Activated naive CD4-positive, alpha-beta T cell treated with anti-CD3 and anti-CD28 coated beads for 36 hours (primary cell): ENCODE measurements at places on chromosomes 2 and 18. TPM values are rescaled to one million over a fixed set of nuclear protein-coding genes. Genes with fewer than 3 reads are reported as not detected.

Gene AQP12A
- total RNA-seq, result not detected

Gene TEKT4
- not detected for total RNA-seq

Gene CCDC141
- 4.6 TPM for total RNA-seq

Gene SATB2
- 0.44 TPM for total RNA-seq

Gene C2orf78
- not detected for total RNA-seq

Gene CGREF1
- 5.8 TPM for total RNA-seq

Gene TFPI
- total RNA-seq, result not detected

Gene RND3
- not detected for total RNA-seq

DNA sequence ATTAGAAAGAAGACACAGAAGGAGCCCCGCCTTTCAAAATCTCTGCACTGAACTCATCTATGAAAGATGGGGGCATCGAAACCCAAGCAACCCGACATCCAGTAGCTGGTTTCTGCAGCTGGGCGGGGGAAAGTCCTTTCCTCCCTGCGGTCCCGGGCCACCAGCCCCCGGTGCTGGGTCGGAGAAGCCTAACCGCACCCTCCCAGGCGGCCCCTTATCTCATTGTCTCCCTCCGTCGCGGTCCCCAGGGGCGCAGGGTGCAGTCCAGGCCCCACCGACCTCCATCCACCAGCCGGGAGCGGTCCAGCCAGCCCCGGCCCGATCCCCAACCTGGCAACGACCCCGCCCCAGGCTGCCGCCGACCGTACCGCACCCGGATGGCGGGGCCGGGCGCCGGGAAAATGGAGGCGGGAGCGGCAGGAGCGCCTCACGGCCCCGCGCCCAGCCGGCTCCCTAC lies 452 bp downstream of the RAPH1 start:
- DNase-seq, result peak; percentile 49

- peak; percentile 3 for DNase-seq
Measured at GRCh38 chr2:240392084-240392947, 43.1 kb upstream of the GPC1 start.

DNA sequence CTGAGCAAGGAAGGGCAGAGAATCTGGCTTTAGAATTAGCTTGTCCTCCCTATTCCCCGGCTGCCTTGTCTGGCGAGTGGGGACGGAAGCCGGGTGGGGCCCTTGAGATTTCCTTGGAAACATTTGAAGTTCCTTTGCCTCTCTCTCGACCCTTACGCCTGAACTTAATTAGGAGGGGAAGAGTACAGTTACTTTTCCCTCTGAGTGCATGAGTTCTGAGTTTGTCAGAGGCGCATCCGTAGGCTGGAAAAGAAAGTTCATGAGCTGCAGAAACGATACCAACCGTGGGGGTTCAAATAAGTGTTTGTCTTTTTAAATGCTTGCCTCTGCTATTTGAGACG lies 468 bp downstream of the PIKFYVE start:
- DNase-seq, result no peak

GRCh38 chr18:70188113-70188512 lies 17.4 kb downstream of the RTTN start:
- DNase-seq, result no peak

GRCh38 chr2:96344011-96344410 lies 8.4 kb downstream of the NCAPH start:
- peak; percentile 17 for DNase-seq

DNA sequence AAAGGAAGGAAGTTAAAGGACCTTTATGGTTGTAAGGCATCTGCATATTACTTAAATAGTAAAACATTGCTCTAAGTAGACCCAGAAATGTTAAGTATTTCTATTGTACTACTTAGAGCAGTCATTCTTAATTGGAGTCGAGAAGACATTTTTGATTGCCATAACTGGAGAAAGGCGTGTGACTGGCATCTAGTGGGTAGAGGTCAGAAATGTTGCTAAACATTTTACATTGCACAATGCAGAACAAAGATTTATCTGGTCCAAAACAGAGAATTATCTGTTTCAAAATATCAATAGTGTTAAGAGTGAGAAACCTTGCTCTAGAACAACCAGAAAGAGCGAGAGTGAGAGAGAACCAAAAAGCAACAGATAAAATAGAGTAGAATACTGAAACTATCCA lies 23.3 kb upstream of the ROCK1 start:
- peak; percentile 51 for DNase-seq

DNA sequence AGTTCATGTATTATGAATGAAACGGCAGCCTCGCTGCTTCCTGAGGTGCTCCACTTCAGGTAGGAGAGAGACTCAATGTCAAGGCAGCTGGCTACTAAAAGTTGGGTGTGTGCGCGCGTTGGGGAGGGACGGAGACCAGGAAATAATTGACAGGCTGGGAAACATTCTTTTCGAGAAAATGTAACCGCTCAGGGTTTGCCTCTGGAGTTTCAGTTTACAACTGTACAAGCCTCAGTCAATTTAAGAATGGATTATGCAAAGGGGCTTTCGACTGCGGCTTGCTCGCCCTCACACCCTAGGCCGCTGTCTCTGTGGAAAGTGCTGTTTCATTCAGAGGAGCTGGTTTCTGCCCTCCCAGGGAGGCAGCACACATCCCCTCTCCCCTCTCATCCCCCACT lies 4.4 kb upstream of the SPRED2 start:
- peak; percentile 74 for DNase-seq

GRCh38 chr18:68494802-68495581 lies 219.9 kb downstream of the TMX3 start:
- no peak for DNase-seq

DNA sequence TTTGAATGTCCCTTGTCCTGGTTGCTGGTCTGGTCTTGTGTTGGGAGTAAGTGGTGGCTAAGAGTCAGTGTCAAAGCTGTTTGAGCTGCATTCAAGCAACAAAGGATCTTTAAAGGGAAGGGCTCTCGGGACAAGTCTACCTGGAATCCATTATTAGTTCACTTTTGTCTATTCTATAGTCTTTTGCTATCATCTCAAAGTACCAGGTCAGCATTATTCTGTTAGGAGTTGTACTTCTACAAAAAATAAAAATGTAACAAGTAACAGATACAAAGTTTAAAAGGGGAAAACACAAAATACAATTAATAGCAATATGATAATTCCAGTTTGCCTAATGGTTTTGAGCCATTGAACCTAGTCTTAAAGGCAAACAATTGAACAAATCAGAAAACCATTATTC lies 317.9 kb downstream of the ZNF516 start:
- DNase-seq, result no peak

- no peak for DNase-seq
Measured at GRCh38 chr2:149928011-149928410, 340.4 kb upstream of the MMADHC start.

DNA sequence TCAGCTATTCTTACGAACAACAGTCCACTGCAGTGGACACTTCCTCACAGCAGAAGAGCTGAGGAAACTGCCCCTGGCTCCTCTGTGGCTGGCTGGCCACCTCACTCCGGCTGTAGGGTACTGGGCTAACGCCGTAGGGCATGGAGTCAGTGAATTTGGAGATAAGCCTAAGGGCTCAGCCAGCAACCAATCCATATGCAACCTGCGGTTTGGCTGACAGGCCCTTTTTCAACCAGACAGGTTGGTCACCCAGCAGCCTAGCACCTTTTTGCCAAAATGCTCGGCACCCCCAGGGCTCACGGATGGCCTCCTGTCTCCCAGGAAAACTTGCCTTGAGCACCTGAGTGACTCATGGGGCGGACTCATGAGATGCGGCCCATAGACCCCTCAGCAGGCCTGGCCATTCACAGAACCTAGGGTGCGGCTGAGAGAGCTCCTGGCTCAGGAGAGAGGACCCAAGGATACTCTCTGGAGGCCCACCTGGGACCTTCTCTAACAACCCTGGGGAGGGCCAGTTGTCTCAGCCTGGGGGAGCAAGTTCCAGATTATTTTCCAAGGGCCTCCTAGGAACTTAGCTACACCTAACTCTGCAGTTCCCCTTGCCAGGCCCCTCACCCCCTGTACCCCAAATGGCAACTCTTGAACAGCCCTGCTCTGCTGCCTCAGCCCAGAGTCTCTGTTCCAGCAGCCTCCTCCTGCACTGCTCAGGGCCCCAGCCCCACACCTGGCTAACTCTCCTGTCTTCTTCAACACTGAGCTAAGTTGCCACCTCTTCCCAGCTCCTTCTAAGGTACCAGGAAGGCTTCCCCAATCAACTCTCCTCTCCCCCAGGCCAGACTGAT lies 252.1 kb downstream of the CYP26B1 start:
- DNase-seq, result no peak

DNA sequence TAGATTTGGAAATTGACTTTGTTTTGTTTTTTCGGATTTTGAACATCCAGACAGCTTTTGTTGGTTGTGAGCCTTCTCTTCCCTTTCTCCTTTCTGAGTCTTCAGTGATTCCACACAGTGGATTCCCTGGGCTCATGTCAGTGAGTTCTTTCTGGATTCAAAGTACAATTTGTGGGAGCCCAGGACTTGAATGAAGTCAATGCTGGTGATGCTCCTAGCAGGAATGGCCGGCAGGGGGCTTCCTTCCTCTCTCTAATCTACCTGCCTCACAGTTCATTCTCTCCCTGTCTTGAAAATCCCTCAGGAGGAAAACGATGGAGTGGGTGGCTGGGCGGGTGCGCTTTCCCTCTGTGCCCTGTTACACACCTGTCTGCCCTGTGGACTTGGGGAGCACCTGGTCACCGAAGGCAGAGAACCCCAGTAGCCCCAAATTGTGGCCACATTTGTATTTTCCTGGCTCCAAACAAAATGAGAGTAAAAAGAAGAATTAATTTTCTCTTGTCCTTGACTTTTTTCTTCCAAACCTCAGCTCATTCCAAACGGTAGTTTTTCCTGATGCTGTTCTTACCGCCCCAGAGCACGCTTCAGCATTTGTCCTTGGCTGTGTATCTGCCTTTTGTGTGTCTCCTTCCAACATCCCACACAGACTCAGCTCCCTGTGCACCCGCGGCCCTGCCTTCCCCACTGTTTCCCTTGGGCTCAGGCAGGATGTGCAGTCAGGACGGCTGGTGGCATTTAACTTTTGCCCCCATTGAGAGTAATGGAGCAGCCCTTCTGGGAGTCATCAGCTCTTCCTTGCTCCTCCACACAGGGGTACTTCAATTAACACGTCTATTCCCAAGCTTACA lies 86.6 kb downstream of the MARCO start:
- DNase-seq, result peak; percentile 24

DNA sequence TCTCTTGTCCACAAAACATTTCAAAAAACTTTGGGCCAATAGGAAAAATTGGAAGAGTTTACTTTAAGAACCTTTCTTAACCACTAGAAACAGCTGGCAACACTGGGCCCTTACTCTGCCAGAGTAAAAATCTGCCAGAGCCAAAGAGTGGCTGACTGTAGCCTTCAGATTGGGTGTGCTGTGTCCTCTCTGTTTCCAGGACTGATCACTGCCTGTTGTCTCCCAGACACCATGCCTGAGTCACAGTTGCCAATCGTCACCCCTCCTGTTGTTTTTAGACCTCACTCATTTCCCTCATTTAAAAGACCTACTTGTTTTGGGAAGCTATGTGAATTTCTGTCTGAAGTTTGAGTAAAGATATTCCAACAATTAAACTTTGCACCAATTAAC lies 159.1 kb downstream of the PPP1R1C start:
- no peak for DNase-seq

DNA sequence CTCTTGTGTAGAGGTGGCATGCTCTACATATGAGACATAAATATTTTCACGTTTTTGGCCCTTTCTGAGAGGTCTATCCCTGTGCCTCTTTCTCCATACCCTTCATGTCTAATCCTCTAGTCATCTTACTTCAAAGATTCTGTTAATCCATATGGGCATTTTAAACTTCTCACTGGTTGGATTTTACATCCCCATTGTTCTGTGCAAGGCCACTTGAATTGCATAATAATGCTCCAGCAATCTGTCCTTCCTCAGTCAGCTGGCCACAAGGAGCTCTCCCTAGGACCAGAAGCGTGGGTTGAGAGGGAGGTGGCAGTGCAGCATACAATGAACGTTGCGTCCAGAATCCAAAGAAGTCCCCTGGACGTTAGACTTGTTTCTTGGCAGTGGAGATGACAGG lies 58.2 kb downstream of the TDRD15 start:
- DNase-seq, result no peak

DNA sequence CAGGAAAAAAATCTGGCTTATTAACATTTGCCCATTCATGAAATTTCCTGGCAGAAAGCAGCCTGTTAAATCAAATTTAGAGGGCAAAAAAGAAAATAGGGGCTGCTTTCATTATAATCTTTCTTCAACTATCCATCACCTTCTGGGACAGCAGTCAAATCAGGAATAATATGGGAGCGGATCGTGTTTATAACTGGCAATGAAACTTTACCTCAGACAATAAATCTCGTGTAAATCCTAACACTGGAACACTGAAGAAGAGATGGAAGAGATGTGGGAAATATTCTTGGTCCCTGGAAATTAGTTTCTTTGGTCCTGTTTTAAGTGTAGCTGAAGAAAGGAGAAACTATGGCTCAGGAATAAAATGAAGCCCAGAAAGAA lies 77.5 kb upstream of the SERTAD2 start:
- DNase-seq, result no peak

DNA sequence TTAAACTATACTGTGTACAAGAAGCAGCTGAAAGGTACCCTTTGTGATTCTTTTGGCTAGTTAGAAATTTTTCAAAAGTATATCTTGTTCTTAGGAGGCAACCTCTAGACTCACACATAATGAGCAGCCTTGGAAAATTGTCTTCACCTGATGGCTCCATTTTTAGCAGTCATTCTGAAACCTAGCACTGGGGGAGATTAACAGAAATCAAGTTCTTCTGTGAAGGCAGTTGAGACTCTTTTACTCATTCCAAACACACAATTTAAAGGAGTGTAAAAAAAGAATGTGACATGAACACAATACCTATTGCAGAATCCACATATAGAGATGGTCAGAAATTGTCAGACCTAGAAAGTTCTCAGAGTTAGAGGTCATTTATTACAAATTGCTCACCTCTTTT lies 197.7 kb downstream of the UBE2E3 start:
- no peak for DNase-seq

- no peak for DNase-seq
Measured at GRCh38 chr2:237574894-237575868, 8.8 kb downstream of the PRLH start.

DNA sequence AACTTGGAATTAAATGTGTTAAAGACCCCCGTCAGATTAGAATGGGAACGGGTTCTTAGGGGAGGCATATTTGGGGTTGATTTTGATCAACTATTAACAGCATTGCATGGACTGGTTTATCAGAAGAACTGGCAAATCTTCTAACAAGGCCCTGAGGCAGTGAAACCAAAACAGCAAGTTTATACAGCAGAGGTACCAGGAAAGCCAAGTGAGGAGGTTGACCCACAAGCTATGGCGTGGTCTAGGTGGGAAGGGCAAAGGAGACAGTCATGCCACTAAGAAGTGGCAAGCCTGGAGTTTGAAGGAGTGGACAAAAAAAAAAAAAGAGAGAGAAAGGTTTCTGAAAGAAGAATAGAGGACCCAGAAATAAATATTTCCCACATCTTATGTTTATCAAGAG lies 187.0 kb downstream of the MREG start:
- DNase-seq, result no peak
